Right lobe of liver (tissue), 6 donors: ENCODE measurements at places on chromosomes 4 and X. TPM values are rescaled to one million over a fixed set of nuclear protein-coding genes. Genes with fewer than 3 reads are reported as not detected.

- no peak for DNase-seq
- no peaks in the 10 kb centered on the region for H3K36me3 ChIP-seq
- H3K4me3 ChIP-seq: no peak overlapping the region
- H3K4me1 ChIP-seq: no peaks in the 10 kb centered on the region
- H3K27ac ChIP-seq: no peak overlapping the region
Measured at GRCh38 chr4:96390404-96390803, 550.5 kb downstream of the PDHA2 start.

MAN2B2 gene
- 26.4 TPM for total RNA-seq

GRCh38 chrX:134929808-134930207 lies 61.0 kb upstream of the SMIM10 start:
- H3K4me1 ChIP-seq: no peaks in the 10 kb centered on the region
- no peak overlapping the region for H3K4me3 ChIP-seq
- no peak for DNase-seq
- H3K36me3 ChIP-seq: no peaks in the 10 kb centered on the region
- no peak overlapping the region for H3K27ac ChIP-seq
- no peaks in the 10 kb centered on the region for H3K27me3 ChIP-seq

- no peaks in the 10 kb centered on the region for H3K4me1 ChIP-seq
- H3K36me3 ChIP-seq: no peaks in the 10 kb centered on the region
- H3K4me3 ChIP-seq: no peak overlapping the region
- H3K27me3 ChIP-seq: no peaks in the 10 kb centered on the region
- no peak overlapping the region for H3K27ac ChIP-seq
Measured at GRCh38 chr4:112201915-112202505, 29.6 kb upstream of the AP1AR start.

NUDT10 gene
- total RNA-seq: 1.7 TPM

DNA sequence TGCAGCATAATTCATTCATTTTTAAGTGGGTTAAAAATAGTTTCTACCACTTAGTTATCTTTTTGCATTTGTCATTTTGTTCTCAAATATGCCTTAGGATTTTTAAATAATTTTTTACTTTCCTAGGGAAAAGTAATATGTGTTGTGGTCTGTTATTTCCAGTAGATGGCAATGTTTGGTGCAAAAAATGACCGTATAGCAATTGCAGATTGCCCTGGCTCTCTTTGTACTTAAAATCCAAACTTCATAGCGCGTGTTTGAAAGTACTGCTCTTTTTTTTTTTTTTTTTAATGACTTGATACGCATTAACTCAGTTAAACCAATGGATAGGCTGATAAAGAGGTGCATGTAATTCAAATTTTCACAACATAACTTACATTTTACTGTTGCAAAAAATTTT lies 74.4 kb upstream of the RBMX start:
- H3K36me3 ChIP-seq: no peaks in the 10 kb centered on the region
- H3K27me3 ChIP-seq: no peaks in the 10 kb centered on the region
- H3K27ac ChIP-seq: no peak overlapping the region
- no peaks in the 10 kb centered on the region for H3K4me1 ChIP-seq
- H3K4me3 ChIP-seq: no peak overlapping the region

GRCh38 chrX:87874043-87874442 lies 356.4 kb downstream of the KLHL4 start:
- H3K4me3 ChIP-seq: no peak overlapping the region
- no peaks in the 10 kb centered on the region for H3K4me1 ChIP-seq
- no peaks in the 10 kb centered on the region for H3K36me3 ChIP-seq
- no peak for DNase-seq
- no peak overlapping the region for H3K27ac ChIP-seq
- no peaks in the 10 kb centered on the region for H3K27me3 ChIP-seq

DNA sequence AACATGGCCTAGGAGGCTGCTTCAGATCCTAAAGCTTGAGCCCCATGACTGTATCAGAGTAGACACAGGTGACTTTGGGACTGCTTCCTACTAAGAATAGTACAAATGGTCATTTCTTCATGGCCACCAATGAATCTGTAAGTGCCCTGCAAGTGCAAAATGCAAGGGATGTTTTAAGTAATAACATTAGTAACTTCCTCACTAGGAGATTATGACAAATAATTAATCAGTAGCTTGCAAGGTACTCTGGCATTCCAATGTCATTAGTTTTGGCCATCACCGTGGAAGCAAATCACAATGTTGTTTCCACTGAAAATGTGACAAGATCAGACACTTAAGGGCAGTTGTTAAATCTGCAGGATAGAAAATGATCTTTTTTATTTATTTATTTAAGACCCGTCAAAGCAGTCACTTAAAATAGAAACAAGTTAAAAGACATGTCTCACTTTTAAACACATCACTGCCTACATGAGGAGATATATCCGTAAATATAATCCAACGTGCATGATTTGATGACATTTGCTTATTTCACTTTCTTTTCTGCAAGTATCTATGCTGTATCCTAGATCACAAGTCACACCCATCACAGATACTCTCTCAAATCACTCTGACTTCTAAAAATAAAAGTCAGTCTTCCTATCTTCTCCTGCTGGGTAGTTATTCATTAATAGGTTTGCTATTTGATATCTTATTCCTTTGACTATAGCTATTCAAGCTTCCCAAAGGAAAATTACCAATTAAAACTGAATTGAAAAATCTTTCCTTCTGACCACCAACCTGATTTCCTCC lies 400.6 kb downstream of the IL15 start:
- H3K4me1 ChIP-seq: no peaks in the 10 kb centered on the region
- no peak overlapping the region for H3K27ac ChIP-seq
- no peaks in the 10 kb centered on the region for H3K36me3 ChIP-seq
- DNase-seq: no peak
- H3K27me3 ChIP-seq: no peaks in the 10 kb centered on the region

DNA sequence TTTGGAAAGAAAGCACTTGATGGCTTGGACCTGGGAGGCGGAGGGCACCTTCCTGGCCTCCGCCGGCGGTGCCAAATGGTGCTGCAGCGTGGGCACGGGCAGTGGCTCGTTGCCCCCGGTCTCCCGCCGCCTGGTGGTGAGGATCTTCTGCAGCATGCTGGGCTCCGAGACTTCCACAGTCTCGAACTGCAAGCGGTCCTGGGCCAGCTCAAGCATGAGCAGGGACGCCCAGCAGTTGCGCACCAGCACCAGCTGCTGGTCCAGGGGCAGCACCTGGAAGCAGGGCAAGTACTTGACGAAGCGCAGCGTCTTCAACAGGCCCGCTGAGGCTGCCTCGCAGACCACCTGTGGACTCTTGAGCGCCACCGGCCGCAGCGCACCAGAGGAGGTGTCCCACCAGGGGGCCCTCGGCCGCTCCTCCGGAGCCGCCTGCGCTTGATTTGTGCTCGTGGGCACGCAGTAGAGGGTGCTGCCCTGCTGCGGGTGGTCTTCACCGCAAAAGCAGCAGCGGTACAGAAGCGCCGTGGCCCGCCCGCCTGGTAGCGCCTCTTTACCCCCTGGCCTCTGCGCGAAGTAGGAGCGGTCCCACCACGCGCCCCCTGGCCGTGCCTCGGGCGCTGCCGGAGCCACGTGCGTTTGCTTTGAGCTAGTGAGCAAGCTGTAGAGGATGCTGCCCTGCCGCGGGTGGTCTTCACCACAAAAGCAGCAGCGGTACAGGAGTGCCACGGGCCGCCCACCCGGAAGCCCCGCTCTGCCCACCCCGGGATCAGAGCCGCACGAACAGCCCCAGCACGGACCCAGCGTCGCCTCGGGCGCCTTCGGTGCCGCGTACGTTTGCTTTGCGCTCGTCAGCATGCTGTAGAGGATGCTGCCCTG lies 689 bp downstream of the NR0B1 start:
- no peak overlapping the region for H3K27ac ChIP-seq
- no peak overlapping the region for H3K4me3 ChIP-seq
- H3K4me1 ChIP-seq: no peaks in the 10 kb centered on the region
- no peak for DNase-seq
- H3K27me3 ChIP-seq: peaks cover 26% of the 10 kb centered on the region
- no peaks in the 10 kb centered on the region for H3K36me3 ChIP-seq

GRCh38 chrX:45050558-45050957 lies 150.1 kb downstream of the DIPK2B start:
- no peaks in the 10 kb centered on the region for H3K27me3 ChIP-seq
- H3K36me3 ChIP-seq: peaks cover 20% of the 10 kb centered on the region

DNA sequence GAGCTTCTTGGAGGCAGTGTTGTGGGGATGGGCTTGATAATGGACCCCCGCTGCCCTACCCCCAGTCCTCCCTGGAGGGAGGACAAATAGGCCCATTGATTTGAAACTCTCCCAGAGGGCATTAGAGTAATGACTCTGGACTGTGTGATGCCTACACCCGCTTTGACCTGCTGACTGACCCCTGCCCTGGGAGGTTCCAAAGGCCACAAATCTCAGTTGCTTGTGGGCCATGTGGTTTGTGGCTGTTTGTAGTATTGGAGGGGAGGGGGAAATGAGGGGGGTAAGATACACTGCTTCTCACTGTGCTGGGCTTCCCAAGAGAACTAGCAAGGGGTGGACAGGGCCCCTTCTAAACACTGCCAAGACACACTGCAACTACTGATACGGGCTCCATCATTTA lies 27.6 kb upstream of the BCORL1 start:
- H3K4me1 ChIP-seq: no peaks in the 10 kb centered on the region
- H3K27me3 ChIP-seq: no peaks in the 10 kb centered on the region
- no peaks in the 10 kb centered on the region for H3K36me3 ChIP-seq
- H3K27ac ChIP-seq: no peak overlapping the region
- DNase-seq: no peak
